ENCODE measurements at places on chromosomes 7 and 10.
A peak's percentile ranks its signal among the peaks of the same experiment; 100 is the strongest.

DNA sequence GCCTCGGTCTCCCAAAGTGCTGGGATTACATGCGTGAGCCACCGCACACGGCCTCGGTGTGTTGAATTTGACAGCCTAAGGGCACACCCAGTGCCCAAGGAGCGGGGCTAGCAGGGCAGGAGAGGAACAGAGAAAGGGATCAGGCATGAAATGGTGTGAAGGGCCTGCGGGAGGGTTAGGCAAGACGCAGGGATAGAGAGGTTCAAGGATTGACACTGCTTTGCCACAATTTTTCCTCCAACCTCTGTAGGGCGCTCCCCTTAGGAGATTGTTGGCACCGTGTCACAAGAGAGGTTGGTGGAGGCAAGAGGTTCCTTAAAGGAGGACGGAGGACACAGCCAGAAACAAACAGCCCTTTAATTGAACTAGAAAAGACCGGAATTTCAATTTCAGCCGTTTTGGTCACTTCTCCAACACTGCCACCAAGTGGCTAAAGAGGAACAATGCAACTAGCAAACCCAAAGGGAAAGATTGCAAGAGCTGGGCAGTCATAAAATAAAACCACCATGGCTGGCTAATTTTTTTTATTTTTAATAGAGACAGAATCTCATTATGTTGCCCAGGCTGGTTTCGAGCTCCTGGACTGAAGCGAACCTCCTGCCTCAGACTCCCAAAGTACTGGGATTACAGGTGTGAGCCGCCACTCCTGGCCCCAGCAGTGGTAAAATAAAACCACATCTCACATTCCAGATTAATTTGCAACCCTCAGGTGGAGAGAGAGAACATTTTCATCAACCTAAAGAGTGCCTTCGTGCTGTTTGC, 6.9 kb upstream of the CREB3L2 start:
- peak; percentile 75 for DNase-seq

GRCh38 chr7:5549096-5549763, 125.6 kb upstream of the TNRC18 start:
- peak; percentile 24 for DNase-seq

- no peak for DNase-seq
Observed at GRCh38 chr7:21142081-21142480, 285.8 kb upstream of the SP4 start.

DNA sequence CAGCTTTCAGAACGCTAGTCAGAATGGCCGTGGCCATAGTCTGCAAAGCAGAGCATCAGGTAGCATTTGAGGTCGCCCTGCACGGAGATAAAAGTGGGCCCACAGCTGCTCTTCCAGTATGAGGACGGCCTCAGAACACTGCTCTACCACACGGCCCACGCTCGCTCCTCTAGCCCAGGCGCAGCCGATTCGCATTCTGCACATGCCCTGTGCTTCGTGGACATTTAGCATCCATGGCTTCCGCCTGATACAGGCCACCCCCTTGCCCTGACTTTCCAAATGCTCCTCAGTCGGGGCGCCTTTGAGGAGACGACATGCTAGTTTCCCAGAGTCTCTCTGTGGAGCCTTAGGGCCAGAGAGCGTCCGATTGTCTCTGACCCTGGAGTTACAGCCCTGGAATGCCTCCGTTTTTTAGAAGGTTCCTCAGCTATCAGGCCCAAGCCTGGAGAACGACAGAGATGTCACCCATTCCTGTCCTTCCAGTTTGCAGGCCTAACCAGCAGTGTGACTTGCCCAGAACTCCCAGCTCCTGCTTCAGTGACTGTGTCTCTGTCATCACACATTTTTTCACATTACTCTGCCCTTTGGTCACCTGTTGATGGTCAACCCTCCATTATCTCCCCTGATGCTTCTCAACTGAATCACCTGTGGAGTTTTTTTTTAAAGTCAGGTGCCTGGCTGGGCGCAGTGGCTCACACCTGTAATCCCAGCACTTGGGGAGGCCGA, 14.3 kb downstream of the STRA8 start:
- DNase-seq: no peak
